Activated T-helper 1 cell treated with Interleukin-2 at 50 U/mL for 16 hours (primary cell): ENCODE measurements at places on chromosomes 4 and X.

- no peak for DNase-seq
Observed at GRCh38 chr4:186827534-186827897, 103.9 kb upstream of the FAT1 start.

- no peak for DNase-seq
Observed at GRCh38 chr4:182143086-182143821, 99.9 kb upstream of the TENM3 start.

DNA sequence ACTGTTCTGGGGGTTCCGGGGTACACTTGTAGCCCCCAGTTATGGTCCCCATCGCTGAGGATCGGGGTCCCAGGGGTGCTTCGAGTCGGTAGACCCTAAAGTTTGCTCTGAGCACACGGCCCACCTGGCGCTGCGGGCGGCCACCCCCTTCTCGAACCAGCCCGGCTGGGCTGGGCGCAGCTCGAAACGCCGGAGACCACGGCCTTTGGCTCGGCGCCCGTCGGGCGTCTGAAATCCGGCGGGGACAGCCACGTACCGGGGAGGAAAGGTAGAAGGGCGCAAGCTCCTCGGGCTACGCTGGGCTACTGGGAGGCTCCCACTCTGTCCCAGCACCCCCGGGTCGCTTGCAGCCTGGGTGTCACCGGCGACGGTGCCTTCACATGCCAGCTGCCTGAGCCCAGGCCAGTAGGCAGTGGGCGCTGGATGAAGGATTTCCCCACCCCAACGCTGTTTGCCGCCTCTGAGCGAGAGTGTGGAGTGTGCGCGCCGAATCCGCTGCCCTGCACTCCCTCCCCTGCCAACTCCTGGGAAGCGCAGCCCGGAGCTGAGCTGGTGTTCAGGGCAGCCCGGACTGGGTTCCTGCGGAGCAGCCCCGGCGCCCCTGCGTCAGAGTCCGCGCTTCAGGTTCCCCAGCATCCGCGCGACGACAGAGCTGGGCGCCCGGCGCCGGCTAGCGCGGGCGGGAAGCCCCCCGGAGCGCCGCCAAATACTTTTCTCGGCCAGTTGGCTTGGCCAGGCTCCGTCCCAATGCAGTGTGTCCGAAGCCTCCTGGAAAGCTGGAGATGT lies 637 bp downstream of the MAMLD1 start:
- DNase-seq, result no peak

- DNase-seq, result no peak
Observed at GRCh38 chr4:100017637-100018310, 67.7 kb upstream of the H2AZ1 start.

DNA sequence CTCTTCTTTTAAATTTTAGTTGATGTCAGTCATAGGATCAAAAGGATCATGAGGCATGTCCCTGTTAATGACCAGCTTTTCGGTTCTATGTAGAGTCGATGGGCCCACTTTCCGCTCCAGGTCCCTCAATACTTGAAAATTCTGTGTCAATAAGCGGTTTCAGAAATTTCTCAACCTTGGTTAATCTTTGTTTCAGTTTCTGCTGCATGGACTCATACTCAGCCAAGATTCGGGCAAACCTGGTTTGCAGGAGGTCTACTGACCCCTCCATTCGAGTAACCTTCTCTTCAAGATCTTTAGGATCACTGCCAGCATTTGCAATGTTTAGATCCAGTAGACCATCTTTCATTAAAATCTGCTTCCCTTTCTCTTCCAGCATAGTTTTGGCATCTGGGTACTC lies 22.0 kb upstream of the NFXL1 start:
- DNase-seq, result no peak

GRCh38 chrX:13099121-13099520 lies 54.7 kb upstream of the FAM9C start:
- no peak for DNase-seq

GRCh38 chr4:122718281-122718680 lies 14.2 kb upstream of the BBS12 start:
- no peak for DNase-seq

DNA sequence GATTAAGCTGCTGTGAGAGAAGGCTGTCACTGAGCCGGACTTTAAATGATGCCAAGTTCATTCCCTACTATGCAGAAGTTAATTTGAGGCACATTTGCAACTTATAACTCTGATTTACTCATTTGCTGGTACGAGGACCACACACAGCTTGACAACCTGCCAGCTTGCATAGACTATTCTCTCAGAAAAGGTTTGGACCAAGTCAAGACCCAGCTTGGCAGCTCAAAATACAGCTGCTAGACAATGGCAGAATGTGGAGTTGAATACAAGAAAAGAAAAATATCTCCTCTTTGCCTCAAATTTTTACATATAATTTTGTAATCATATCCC lies 338.9 kb downstream of the DHX15 start:
- no peak for DNase-seq

- no peak for DNase-seq
Observed at GRCh38 chrX:122565952-122566351, 618.1 kb upstream of the GRIA3 start.

- DNase-seq, result no peak
Observed at GRCh38 chrX:2374086-2374485, 126.7 kb downstream of the DHRSX start.

- no peak for DNase-seq
Observed at GRCh38 chr4:78318126-78318525, 233.4 kb upstream of the ANXA3 start.

GRCh38 chr4:87122252-87122651 lies 98.2 kb downstream of the KLHL8 start:
- no peak for DNase-seq

DNA sequence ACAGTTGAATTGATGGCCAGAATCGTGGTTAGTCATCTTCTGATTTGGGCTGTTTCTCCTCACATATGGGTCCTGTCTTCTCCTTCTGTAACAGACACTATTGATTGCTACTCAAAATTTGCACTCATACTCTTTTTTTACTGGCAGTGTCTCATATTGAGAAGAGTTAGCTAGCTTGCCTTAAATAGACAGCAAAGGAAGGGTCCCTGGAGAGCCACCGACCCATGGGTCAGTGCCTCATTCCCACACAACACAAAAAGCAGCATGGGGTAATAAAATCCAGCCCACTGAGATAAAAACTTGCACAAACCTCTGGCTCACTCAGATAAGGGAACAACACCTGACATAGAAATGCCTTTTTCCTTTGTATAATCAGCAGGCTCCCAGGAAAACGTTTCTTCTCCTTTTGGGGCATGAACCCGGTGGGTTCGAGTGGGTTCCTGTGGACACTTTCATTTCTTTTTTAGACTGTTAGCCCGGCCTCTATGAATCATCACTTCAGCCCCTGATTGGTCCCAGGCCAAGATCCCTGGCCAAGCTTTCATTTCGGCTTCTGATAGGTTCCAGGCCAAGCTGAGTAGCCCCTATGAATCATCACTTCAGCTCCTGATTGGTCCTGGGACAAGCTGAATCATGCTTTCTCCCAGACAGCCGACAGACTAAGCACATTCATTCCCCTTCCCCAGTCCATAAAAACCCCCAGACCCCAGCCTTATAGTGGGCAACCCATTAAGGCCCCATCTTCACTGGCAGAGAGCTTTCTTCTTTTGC lies 408.1 kb downstream of the DCAF12L2 start:
- DNase-seq, result no peak

GRCh38 chr4:36360755-36361154 lies 79.3 kb downstream of the DTHD1 start:
- no peak for DNase-seq

DNA sequence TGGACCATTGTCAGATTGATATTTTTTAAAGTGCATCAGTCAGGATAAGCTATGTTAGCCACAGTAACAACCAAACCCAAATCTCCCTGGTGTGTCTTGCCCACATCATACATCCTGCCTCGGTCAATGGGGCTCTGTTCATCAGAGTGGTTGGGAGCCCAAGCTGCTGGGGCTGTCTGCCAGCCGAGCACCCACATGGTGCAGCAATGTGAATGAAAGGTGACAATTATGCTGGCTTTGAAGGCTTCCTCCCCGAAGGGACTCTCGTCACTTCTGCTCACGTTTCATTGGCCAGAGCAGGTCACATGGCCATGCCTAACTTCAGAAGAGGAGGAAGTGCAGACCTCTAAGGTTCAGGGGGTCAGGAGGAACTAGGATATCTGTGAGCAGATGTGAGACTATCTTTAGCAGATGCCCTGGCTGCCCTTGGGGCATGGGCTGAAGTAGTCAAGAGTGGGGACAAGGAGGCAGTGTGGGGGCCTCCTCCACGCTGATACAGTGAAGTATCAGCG lies 1.3 kb upstream of the JAKMIP1 start:
- DNase-seq, result no peak

GRCh38 chr4:176800891-176801534 lies 8.3 kb upstream of the VEGFC start:
- DNase-seq, result no peak

DNA sequence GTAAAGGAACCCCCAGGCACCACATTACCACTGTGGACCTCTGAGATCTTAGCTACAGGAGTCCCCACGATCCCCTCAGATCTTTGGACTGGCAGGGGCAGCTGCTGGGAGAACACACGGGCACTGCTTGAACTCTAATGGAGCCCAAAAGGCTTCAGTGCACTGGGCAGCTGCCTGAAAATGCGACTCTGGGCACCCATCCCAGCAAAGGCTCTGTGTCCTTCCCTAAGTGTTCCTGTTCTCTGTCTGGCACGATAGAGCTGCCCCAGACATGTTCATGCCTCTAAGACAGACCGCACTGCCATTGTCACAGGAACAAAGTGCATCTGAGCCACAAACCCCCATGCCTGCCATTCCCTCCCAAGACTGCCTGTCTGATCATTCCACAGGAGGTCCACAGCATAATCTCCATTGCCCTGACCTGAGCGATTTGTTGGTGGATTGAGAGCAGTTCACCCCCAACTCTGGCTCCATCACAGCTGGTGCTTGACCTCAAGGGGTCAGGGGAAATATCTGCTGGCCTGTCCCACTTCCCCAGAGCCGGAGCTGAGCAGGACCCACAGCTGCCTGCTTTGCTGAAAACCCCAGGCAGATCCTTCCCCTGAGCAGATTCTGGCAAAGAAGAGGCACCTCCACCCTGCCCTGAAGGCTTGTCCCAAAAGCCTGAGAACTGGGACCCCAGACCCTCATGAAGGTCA lies 436.0 kb upstream of the INTU start:
- no peak for DNase-seq

DNA sequence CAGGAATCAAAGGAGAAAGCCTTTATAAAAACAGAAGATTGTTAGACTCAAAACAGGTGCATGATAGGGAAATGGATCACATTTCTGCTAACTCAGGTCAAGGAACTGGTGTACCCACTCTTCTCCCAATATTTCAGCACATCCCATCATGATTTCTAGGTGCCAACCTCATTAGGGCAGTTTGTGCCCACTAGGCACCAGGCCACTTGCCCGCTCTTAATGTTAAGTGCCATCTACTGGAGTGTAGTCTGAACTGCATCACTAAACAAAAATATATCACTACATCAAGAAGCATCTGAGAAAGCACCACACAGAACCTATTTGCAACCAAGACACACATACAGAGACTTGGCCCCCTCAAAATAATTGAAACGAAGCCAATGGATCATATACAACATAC lies 140.4 kb upstream of the GRID2 start:
- no peak for DNase-seq

DNA sequence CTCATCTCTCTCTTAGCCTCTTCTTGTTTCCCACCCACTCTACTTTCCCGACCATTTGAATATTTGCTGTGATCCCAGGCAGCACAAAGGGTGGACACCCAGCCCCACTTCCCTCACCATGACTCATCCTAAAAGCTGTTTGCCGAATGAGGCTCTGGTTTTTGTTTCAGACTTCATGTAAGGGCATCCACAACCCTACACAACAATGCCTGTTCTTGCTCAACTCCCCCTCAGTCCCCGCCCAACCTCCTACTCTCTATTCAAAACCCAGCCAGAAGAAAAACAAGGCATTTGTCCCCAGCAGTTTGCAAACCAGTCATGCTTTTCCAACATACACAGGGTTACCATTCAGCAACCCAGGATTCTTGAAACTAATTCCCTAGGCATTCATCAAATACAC lies 516.5 kb upstream of the CNKSR2 start:
- DNase-seq, result no peak

- no peak for DNase-seq
Observed at GRCh38 chr4:10682397-10682796, 2.2 kb downstream of the CLNK start.

- no peak for DNase-seq
Observed at GRCh38 chr4:2298532-2298991, 36.7 kb upstream of the MXD4 start.

DNA sequence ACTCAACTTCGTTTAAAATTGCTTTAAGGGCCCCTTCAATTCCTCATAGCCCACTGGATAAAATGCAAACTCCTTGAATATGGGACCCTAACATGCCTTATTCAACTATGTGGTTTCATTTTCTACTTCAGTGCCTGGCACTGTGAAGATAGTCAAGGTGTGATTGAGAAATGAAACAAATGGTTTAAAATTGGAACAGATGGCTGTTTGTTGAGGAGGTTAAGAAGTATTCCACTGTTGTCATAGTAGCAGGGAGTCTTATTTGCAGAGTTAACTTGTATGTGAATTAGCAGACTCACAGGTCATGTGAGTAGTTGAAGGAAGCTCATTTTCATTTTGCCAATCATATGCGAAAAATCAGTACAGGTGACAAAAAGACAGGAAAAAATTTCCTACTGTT lies 593.3 kb downstream of the KCTD8 start:
- DNase-seq, result no peak

- DNase-seq, result no peak
Observed at GRCh38 chr4:152448038-152448707, 87.7 kb downstream of the FBXW7 start.

DNA sequence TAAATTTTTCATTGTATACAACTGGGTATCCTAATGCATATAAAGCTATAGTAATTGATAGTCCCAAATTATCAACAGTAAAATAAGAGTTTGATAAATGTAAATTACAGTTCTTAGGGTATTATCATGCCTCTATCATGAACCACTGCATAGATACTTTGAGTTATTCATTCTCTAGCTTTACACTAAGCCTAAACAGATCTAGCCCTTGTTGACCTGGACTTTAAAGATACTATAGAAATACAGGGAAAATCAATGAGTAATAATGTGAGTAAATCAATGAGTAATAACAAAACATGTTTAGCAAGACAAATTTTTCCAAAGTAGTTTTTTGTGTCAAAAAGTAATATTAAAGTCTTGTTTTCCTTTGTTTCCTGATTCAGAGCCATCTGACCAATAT lies 228.4 kb downstream of the SCFD2 start:
- DNase-seq, result no peak

DNA sequence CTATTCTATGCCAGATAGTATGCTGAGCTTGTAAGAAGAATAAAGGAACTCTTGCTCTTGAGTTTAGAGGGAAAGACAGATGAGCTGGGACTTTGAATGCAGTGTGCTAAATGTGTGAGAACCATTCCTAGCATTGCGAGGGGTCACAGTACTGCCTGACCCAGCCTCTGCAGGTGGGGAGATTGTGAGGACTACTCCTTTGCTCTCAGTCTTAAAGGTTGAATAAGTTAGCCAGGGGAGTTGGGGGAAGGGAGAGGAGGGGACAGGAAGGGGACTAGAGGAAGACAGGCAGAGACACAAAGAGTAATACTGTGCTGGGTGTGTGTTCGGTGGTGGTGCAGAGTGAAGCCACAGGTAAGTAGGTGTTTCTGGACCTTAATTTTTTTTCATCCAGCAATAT lies 41.7 kb downstream of the DCUN1D4 start:
- DNase-seq, result no peak

- no peak for DNase-seq
Observed at GRCh38 chr4:7938266-7938608, 1.4 kb downstream of the AFAP1 start.

GRCh38 chrX:110657073-110657472 lies 138.5 kb downstream of the CHRDL1 start:
- no peak for DNase-seq

- no peak for DNase-seq
Observed at GRCh38 chrX:133335027-133335426, 80.3 kb downstream of the GPC4 start.

GRCh38 chr4:8700531-8700930 lies 108.0 kb downstream of the CPZ start:
- DNase-seq, result no peak
